ENCODE measurements at places on chromosomes 7 and 10.

GRCh38 chr7:53022893-53023292, 12.5 kb upstream of the POM121L12 start:
- DNase-seq: no peak

DNA sequence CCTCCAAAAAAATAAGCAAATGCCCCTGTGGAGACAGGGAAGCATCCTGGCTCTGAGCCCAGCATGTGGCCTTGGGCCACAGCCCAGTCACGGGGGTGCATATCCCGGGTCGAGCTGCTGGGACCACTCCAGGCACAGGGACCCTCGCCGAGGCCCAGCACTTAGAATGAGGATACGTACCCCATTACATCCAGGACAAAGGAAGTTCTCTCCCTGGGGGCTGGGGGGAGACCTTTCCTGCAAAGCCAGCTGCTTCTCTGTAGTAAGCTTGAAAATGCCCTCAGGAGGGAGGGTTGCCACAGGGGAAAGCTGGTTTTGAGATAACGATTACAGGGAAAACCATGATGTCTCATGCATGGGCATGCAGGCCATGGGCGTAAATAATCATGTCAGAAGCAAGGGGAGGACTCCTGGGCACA, 75.5 kb downstream of the HIPK2 start:
- no peak for DNase-seq

GRCh38 chr7:10579561-10579960, 394.1 kb upstream of the PHF14 start:
- DNase-seq: no peak

DNA sequence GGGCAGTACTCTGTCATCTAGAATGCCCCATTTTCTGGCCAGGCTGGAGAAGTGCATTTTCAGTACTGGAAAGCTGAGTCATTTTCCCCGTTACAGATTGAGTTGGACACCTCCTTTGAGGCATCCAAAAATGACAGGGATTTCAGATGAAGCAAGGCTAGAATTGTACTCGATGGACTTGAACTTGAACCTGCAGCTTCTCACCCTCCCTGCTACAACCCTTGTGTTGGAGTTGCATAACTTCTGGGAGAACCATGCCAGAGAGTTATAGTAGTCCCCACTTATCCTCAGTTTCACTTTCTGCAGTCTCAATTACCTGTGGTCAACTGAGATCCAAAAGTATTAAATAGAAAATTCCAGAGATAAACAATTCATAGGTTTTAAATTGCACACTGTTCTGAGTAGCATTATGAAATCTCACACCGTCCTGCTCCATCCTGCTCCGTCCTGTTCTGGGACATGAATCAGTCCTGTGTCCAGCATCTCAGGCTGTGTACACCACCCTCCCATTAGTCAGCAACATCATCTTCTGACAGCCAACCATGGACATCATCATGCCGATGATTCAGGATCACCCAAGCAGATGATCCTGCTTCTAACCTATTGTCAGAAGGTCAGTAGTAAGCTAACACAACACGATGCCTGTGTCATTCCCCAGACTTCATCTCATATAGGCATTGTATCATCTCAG, 363.7 kb downstream of the DPP6 start:
- no peak for DNase-seq

DNA sequence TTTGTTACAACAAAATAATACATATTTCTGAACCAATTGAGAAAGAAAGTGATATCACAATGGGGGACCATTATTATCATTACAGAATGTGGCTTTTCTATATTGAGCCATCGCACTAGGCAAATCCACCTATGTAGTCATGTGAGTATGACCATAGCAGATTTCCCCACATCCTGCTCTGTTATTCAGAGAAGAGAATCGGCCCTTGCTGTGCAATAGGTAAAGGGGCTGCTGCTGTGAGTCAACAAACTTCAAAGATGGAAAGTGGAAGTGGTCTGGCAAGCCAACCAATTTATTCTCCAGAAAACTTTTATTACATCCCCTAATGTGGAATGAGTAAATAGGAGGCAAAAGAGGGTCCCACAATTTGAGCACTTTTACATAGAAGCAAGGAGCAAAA, 573.4 kb downstream of the ETV1 start:
- no peak for DNase-seq

DNA sequence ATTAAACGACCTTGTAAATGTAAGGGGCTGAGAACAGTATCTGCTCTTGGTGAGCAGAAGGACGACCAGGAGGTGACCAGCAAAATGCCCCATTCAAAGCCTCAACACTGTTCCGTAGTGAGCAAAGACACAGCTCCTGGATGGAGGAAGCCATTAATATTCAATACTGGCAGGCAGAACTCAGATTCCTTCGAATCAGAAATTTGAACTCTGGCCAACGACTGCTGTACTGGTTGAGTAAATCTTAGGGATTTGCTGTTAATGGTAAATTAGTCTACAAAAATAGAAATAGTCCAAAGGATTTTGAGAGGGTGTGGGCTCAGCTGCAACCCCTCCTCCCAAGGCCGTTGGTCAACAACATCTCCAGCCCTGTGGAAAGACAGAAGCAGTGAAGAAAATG, 130.5 kb upstream of the PFKP start:
- no peak for DNase-seq

DNA sequence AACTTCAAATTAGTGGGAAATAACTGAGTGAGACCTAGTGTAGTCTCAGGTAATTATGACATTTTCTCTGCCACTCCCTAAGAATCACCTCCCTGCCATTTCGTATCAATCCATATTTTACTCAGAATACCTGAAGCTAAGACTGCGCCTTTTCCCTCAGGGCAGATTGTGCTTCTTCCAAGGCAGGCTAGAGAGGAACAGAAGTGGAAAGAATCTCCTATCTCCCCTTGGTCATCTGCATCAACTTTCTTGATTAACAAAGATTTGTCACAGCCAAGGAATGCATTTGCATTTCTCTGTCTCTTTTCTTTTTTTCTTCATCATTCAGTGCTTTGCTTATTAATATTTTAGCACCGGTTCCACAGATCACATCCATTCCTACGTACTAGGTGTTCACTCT, 119.1 kb downstream of the PTPRZ1 start:
- no peak for DNase-seq

DNA sequence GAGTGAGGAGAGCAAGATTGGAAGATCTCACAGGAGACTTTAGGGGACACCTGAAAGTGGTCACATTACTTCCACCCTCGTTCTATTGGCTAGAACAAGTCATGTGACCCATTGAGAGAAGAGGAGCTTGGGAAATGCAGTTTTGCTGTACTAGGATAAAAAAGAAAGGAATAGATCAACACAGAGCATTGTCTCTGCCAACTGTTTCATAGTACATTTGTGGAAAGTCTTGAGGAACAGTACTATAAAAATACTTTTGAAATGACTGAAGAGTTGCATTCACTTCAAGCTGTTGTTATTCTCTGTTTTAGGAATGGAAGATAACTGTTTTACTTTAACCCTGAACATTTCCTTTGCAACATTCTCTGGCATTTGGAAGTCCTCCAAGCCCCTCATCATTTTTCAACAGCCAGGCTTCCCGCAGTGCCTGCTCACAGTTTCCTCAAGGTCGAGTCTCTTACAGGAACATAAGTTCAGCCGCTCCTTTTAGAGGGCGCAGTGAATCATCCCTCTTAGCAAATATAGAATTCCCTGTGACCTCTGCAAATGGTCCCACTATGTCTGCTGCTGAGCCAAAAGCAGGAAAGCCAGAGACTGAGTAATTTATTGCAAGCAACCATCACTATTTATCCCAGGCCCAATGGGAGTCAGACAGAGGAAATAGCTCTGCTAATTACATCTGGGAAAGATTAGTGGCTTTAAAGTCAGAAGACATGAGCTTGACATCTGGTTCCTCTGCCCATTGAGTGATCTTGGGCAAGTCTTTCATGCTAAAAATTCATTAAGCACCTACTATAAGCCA, 40.7 kb downstream of the MRPL32 start:
- no peak for DNase-seq

DNA sequence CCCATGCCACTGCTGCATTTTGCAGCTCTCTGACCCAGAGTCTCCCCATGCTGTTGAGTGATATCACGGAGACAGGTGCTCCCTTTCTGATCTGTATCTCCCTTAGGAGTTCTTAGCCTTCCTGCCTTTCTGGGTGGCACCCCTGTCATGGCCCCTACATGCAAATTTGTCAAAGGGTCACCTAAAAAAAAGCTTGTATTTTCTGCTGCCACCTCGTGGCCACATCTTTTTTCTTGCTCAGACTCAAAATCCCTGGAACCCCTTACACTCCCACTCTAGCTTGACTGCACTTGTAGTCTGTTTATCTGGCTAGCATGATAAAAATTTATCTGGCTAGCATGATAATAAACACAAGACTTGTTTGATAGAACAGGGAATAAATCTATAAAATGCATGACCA, 809.1 kb downstream of the SORCS1 start:
- DNase-seq: no peak

DNA sequence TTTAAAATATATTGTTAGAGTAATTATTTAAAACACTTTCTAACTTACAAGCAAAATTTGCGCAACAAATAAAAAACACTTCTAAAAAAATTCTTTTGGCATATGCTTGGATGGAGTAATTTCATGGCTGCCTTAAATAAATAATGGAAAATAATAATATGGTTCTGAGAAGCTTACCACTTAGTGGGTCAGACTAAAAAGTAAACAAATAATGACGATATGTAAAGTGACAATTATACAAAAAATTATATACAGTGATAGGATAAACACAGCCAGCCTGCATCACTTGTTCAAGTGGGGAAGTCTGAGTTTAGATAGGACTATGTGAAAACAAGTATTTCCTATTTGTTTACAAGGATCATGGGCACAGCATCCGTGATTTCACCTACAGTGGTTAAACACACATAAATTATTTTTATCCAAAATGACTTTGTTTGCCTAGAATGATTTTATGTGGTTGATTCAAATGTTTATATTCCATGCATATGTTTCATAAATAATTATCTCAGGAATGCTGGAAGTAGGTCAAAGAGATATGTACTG, 141.7 kb upstream of the SEMA3D start:
- no peak for DNase-seq

GRCh38 chr7:129784437-129784782, 168.3 kb downstream of the UBE2H start:
- DNase-seq: no peak

DNA sequence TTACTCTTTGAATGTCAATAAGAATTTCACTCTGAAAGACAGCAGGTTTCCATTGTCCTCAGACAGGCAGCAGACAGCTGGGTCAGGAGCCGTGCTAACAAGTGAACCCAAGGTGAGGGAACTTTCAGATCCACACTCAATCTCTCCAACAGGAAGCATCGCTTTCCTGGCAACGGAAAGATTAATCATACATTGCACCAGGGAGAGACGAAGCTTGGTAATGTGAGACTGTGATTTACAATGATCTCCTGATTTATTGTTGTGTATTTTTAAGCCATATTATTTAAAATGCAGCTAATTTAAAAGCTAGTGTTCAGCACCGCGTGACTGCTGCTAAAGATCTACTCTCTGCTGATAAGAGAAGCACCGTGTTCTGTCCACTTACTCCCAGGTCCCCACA, 17.5 kb upstream of the NOM1 start:
- DNase-seq: no peak

GRCh38 chr10:84172467-84173356, 889 bp upstream of the GPR15LG start:
- DNase-seq: no peak

- DNase-seq: no peak
These were observed 179.2 kb upstream of the NAMPT start for GRCh38 chr7:106463851-106464611.

- DNase-seq: no peak
These were observed 99.6 kb downstream of the GRK5 start for GRCh38 chr10:119306986-119307392.

GRCh38 chr10:95237376-95238170, 43.5 kb downstream of the ACSM6 start:
- DNase-seq: no peak
